Head of caudate nucleus (tissue), 42 donors: ENCODE measurements at places on chromosomes 7 and 10.
A peak's percentile ranks its signal among the peaks of the same experiment; 100 is the strongest.

- no peak for DNase-seq
Measured at GRCh38 chr7:1865571-1866255, 195.6 kb downstream of the ELFN1 start.

DNA sequence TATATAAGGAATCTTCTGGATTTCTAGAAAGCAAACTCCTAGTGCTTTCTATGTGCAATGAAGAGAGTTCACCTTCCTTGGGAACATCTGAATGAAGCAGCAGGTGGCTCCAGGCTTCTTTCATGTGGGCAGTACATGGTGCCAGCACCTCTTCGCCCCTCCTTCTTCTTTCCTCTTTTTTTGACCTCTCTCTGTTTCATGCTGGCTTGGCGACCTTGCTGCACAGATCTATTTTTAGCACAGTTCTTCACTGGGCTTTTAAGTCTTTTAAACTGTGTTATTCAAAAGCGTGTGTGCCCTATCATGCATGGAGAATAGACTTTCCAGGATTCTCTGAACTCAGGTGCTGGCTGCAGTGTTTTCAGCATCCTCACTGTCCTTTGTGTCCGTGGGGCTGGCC lies 400.3 kb upstream of the PRKCQ start:
- DNase-seq, result no peak

GRCh38 chr10:5594271-5595049 lies 69.7 kb downstream of the CALML3 start:
- DNase-seq, result no peak

DNA sequence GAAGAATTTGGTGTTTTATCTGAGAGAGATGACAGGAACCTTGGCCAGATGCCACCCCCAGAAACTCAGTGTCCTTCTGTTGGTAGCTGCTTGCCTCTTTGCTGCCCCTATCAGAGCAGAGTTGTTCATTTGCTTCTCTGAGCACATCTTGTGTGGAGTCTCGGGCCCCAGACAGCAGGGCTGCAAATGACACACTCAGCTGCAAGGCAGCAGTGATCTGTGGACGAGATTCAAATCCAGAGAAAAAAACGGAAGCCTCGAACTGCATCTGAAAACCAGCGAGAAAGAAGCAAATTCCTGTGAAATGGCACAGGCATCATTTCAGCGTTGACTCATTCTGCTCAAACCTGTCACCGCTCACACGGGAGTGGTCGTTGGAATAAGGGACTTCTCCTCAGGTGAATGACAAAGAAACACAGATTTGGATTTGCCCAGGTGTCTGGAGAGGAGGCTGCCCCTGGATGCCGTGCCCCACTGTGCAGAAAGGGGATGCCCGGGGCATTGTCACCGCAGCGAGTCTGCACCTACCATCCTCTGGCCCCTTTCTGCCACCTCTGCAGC lies 144.7 kb downstream of the PFKFB3 start:
- DNase-seq, result peak; percentile 21

DNA sequence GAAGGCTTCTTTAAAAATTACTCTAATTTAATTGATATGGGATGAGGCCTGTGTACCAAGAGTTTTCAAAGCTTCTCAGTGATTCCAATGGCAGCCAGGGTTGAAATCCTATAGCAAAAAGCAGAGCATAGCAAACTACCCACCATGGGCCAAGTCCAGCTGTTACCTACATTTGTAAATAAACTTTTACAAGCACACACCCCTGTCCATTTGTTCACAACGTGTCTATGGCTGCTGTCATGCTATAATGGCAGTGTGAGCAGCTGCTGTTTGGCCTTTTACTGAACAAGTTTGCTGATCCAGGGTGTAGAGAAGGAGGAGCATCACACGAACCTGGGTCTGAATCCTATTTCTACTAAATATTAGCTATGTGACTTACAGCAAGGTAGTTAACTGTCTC lies 50.0 kb downstream of the NPY start:
- no peak for DNase-seq

GRCh38 chr10:43257347-43258210 lies 9.3 kb downstream of the RASGEF1A start:
- DNase-seq, result no peak

DNA sequence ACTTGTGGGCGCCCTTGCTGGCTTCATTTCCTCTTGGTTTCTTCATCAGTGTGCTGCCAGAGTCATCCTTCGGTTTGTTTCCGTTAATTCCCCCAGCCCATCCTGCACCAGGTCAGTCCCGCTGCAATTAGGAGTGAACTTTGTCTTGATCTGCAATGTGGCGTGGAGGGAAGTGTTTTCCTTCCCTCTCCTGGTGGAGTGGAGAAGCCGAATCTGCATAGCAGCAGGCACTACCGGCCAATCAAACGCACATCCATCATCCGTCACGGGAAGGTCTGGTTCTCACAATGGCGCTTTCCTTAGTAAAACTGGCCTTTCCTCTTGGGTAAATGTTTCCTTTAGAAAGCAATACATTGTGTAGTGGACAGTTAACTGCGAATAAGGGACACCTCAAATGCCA lies 337.5 kb downstream of the CXCL12 start:
- DNase-seq, result no peak

DNA sequence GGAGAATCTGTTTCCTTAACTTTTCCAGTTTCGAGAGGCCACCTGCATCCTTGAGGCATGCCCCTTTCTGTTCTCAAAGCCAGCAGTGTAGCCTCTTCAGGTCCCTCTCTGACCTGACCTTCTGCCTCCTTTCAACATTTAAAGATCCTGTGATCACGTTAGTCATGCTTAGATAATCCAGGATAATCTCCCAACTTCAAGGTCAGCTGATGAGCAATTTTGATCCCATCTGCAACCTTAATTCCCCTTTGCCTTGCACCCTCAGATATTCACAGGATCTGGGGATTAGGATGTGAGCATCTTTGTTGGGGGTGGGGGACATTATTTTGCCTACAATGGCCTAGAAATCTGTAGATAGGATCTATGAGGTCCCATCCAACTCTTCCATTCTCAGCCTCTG lies 8.0 kb downstream of the HKDC1 start:
- DNase-seq, result no peak
